ENCODE measurements at places on chromosomes 3 and 15.

- no peak for DNase-seq
These were observed 17.2 kb downstream of the RASGRF1 start for GRCh38 chr15:79073336-79073735.

- no peak for DNase-seq
These were observed 249.9 kb upstream of the TLE3 start for GRCh38 chr15:70347321-70348225.

GRCh38 chr3:169699536-169700050 lies 36.1 kb upstream of the MECOM start:
- DNase-seq = no peak

- no peak for DNase-seq
These were observed 160.1 kb downstream of the PDE8A start for GRCh38 chr15:85141726-85142125.

GRCh38 chr15:57443486-57443885 lies 67.2 kb downstream of the CGNL1 start:
- DNase-seq = no peak
